Activated naive CD4-positive, alpha-beta T cell (primary cell): ENCODE measurements at places on chromosomes 1 and 21.

GRCh38 chr1:68495968-68496679 lies 758 bp downstream of the DEPDC1 start:
- DNase-seq: no peak

DNA sequence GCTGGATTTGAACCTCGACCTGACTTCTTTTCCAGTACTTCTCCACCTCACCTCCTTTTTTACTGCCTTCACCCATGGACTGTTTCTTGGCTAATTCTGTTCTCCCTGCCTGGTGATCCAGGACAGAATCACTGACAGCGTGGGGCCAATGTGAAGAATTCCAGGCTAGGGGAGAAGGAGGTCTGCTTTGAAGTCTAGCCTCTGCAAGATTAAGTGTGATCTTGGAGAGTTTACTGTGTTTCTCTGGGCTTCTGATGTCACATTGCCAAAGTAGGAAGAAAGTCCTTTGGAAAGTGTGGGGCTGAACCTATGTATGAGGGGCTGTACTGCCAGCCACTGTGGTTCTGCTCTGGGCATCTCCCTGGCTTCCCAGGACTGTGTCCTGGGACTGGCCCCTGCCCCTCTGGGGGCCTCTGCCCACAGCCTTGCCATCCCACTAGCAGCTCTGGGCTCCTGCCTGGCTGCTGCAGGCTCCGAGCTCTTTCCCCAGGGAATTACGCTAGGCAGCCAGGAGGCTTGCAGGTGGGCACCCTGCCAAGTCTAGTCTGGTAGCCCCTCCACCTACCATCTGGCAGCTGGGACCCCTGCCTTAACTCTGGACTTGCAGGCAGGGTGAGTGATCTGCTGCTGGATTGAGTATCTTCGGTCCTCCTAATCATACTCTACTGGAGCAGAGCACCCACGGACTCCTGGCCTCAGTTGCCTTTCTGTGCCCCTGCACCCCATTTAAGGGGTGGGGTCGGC lies 52.2 kb downstream of the YARS1 start:
- DNase-seq: no peak

GRCh38 chr1:82646888-82647287 lies 846.2 kb downstream of the ADGRL2 start:
- DNase-seq: no peak

GRCh38 chr1:234490793-234491479 lies 12.0 kb upstream of the TARBP1 start:
- DNase-seq: no peak

DNA sequence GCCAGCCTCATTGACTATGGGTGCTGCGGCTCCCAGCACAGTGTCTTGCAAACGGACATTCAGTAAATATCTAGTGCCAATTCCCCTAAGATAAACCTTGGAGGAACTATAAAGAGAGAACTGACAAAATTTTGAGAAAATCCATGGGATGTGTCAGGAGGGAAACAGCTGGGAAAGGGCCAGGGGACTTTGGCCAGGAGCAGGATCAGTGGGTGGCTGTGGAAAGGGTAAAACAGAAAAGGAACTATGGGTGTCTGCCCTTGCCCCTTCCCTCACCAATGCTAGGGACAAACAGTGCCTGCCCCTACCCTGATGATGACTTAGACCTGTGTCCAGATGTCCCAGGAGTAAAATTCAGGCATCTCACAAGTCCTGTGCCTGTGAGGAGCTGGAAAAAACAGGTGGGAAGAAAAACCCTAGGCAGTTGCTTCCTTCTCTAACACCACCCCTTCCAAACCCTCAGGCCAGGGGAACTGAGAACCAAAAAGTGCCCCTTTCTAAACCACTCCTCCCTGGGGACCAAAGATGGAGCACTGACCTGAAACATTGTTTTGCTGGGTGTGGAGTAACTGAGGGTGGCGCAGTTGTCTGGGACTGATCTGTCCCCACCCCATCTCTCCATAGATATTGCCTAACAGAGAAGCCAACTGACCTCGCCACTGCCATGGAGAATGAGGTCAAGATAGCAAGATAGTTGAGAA lies 22.1 kb upstream of the IFNAR2 start:
- DNase-seq: no peak

DNA sequence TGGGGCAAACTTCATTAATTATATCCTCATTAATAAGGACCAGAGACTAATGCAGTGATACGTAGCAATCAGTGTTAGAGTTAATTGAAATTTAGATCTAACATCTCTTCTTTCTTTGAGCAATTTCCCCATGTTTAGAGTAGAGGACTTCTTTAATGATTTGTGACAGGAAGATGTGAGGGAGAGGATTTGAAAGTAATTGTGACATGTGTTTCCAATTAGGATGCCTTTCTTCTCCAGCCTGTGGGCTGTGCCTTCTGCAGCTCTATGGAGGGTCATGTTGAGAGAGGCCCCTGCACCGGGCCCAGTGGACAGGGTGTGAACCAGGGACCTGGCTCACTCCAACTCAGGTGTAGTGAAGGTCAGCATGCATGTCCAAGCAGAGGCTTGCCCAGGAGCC lies 103.0 kb downstream of the GREM2 start:
- DNase-seq: no peak

DNA sequence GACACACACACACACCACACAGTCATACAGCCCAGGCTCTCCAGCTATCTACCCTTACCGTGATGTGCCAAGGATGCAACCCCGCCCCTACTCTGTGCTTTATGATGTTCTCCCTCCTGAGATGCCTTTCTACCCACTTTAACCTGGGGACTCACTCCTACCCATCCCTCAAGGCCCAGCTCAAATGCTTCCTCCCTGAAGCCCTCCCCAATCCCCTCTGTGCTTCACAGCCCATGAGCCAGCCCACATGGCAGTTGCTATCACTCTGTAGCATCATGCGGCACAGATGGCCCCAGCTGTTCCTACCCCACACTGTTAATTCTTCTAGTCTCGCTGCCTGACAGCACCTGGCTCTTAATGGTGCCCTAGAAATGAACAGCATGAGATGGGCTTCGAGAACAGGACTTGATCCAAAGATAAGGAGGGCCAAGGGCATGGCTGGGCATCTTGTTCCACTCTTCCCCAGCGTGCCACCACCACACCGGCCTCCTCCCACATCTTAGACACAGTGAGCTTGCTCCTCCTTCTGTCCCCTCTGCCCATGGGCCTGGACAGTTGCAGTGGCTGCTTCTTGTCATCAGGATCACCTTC lies 109.8 kb downstream of the GLIS1 start:
- no peak for DNase-seq

DNA sequence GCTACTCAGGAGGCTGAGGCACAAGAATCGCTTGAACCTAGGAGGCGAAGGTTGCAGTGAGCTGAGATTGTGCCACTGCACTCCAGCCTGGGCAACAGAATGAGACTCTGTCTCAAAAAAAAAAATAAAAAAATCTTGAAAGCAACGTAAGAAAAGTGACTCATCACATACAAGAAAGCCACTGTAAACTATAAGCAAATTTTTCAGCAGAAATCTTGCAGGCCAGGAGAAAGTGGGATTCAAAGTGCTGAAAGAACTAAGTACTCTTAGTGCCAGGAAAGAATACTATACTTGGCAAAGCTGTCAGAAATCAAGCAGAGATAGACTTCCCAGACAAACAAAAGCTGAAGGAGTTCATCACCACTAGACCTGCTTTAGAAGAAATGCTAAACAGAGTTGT lies 4.4 kb upstream of the HMGN1 start:
- no peak for DNase-seq

DNA sequence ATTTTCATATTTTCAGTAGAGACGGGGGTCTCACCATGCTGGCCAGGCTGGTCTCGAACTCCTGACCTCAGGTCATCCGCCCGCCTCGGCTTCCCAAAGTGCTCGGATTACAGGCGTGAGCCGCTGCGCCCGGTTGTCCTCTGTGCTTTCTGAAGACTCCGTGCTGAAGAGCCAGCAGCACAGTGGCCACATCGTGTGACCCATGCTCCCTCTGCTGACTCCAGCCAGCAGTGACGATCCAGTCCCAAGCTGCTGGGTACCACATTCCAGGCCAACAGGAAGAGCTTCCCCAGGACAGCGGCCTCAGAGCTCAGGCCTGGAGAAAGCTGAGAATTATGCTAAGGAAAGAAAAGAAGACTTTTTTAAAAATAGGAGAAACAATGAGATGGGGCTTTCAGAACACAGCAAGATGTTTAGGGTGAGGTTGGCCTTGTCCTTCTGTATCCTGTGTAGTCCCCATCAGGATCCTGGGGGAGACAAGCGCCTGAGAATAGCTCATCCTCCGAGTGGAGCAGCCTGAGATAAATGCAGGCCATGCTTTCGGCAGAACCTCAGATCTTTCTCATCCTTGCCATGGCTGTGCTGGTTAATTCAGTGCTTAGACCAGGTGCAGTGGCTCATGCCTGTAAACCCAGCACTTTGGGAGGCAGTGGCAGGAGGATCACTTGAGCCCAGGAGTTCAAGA lies 207.1 kb downstream of the SLC35F3 start:
- no peak for DNase-seq

- no peak for DNase-seq
Observed at GRCh38 chr1:119204961-119205357, 64.5 kb upstream of the WARS2 start.

- peak; percentile 91 for DNase-seq
Observed at GRCh38 chr1:1069056-1069710, 4.9 kb downstream of the RNF223 start.

DNA sequence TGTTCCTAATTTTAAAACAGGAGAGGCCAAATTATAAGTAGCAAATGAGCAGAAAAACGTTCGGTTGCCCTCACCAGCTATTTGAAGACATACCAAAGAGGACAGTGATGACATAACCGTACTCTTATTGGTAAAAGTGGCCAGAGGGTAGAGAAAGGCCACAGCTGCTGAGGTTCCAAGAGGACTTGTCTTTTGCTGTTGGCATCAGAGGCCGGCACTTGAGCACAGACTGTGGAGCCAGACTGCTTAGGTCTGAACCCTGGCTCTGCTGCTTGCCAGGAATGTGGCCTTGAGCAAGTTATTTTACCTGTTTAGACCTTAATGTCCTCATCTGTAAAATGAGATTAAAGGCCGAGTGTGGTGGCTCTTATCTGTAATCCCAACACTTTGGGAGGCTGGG lies 14.9 kb downstream of the ETV3L start:
- DNase-seq: no peak

- no peak for DNase-seq
Observed at GRCh38 chr1:33001282-33001681, 35.4 kb downstream of the AK2 start.

DNA sequence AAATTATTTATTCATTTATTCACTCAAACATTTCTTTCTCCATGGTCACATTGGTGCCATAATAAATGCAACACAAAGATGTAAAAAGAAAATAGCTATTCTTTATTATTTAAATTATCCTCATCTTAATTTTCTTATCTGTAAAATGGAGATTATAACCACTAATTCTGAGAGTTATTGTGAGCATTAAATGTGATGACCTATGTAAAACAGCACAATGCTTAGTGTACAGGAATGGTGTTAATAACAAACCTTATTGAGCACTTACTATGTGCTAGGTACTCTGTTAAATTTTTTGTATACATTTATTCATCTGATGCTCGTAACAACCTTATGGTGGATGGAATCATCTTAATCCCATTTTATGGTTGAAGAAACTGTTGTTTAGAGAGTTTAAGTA lies 84.6 kb downstream of the NTMT2 start:
- no peak for DNase-seq

DNA sequence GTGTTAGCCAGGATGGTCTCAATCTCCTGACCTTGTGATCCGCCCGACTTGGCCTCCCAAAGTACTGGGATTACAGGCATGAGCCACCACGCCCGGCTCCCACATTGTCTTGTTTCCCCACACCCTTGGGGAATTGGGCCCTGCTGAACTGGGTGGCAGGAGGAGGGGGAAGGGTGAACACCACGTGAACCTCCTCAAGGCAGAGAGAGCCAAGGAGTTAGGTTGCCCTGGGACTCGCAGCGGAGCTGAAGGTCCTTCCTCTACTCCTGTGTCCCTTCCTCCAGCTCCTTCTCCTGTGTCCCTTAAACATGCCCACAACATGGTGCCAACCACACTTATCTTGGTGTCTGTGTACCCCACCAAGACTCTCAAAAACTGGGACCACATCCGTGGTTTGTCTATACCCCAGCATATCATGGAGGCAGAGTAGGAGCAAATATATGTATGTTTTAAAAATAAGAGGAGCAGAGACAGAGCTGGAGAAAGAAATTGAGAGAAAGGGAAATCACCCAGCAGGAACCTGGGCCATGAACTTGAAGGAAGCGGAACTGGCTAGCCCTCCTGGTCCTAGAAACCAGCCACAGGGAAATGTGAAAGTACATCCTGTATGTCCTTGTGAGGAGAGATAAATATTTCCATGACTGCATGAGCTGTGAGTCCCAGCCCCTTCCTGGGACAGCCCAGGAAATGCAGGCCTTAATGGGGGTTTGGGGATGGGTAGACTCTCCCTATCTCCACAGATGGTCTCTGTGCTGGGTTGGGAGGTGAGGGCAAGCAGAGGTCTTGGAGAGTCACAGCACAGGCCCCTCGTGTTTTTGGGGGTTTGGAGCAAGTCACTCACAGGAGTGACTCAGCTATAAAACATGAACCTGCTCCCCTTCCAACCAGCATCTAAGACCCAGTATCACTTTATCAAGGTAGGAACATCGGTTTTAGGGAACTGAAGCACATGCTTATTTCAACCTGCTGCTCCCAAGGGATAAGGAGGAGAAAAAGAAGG lies 9.4 kb upstream of the TAL1 start:
- no peak for DNase-seq

DNA sequence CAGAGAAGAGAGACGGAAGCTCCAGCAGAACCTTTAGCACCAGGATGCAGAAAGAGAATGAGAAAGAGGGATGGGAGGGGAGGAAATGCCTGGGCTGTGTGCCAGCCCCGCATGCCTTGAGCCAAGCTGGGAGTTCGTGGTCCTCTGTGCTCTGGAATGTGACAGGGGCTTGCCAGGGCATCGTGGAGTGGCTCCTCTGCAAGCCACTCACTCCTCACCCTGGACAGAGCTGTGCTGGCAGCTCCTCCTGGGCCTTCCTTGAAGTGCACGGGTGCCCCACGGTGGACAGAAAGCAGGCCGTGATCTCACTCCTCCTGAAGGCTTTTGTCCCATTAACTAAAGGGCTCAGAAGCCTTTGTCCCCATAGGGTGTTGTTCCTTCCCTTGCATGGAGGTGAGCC lies 34.8 kb upstream of the PRELP start:
- no peak for DNase-seq

DNA sequence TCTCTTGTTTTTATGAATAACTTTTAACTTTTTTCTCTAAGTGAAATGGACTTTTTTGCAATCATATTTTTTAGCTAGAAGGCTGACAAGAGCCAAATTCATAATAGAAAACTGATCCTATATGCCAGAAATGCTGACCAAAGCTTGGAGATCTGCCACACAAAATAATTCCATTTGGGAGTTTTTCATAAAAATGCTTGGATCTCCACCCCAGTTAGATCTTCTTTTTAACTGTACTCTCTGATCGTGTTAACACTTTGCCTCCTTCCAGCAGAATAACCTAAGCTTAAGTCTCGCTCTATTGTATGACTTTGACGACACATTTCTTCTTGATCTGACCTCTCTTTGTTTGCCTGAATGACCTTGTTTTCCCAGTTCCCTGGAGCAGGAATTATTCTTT lies 16.8 kb downstream of the FLG2 start:
- DNase-seq: no peak

- DNase-seq: peak; percentile 8
Observed at GRCh38 chr1:23100074-23100748, 68.4 kb downstream of the LUZP1 start.

GRCh38 chr1:62613325-62613727 lies 16.0 kb downstream of the ANGPTL3 start:
- no peak for DNase-seq

GRCh38 chr1:41623736-41624135 lies 139.3 kb upstream of the EDN2 start:
- no peak for DNase-seq

GRCh38 chr1:99677416-99677815 lies 31.5 kb downstream of the PALMD start:
- no peak for DNase-seq
